ENCODE measurements at places on chromosomes 11 and 22. TPM values are rescaled to one million over a fixed set of nuclear protein-coding genes. Genes with fewer than 3 reads are reported as not detected.
A peak's percentile ranks its signal among the peaks of the same experiment; 100 is the strongest.

GRCh38 chr11:65503368-65503948 lies 4.6 kb downstream of the MALAT1 start:
- H3K27ac ChIP-seq, result peak overlapping the region; percentile 99
- H3K36me3 ChIP-seq, result peaks cover 8% of the 10 kb centered on the region
- H3K4me3 ChIP-seq, result peak overlapping the region; percentile 92
- H3K27me3 ChIP-seq, result no peaks in the 10 kb centered on the region
- H3K4me1 ChIP-seq, result peaks cover 24% of the 10 kb centered on the region

DNA sequence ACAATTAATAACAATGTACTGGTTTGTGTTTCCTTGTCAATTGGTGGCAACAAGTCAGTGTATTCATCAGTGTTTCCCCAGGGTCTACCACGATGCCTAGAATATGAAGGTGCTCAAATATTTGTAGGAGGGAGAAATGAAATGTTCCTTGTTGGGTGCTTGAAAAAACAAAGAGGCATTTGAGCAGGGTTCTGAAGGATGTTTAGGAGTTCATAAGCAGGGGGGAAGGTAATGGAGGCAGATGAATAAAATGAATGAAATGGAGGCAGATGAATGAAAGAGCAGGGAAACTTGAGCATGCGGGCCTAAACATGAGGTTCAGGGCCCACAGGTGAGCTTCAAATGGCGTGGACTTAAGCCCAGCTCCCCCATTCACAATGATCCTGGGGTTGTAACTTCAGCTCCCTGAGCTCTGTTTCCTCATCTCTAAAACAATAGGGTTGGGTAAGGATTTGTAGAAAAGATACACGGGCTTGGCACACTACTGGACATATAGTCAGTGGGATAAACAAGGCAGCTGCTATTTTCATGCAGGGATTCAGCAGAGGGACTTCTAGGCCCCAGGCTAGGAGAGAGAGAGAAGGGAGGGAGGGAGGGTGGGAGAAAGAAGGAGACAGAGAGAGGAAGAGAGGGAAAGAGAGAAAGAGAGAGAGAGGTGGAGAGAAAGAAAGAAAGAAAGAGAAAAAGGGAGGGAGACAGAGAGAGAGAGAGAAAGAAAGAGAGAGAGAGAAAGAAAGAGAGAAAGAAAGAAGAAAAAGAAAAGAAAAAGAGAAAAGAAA lies 73.7 kb downstream of the MN1 start:
- no peaks in the 10 kb centered on the region for H3K36me3 ChIP-seq
- peak overlapping the region; percentile 13 for H3K27ac ChIP-seq
- no peaks in the 10 kb centered on the region for H3K27me3 ChIP-seq
- no peak overlapping the region for H3K4me3 ChIP-seq

- no peaks in the 10 kb centered on the region for H3K36me3 ChIP-seq
- no peaks in the 10 kb centered on the region for H3K4me1 ChIP-seq
- no peak overlapping the region for H3K27ac ChIP-seq
- no peak for DNase-seq
- no peak overlapping the region for H3K4me3 ChIP-seq
Observed at GRCh38 chr11:113681282-113681681, 24.8 kb downstream of the TMPRSS5 start.

GDPD4 gene
- not detected for total RNA-seq

DNA sequence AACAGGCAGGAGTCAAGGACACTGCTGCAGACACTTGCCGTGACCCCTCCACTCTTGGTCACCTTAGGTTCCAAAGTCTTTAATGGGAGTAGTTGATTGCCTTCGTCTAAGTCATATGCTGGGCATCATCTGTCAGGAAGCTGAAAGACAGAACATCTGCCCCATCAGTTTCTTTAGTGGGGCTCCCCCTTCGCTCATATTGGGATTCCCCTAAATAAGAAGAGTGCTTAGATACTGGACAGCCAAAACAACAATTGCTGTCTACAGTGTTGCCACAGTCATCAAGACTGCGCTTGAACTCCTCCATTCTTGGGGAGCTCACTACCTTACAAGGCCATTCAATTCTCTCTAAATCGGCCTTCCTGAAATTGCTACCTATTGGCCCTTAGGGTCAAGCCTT lies 58.5 kb downstream of the UBASH3B start:
- no peaks in the 10 kb centered on the region for H3K27me3 ChIP-seq
- H3K27ac ChIP-seq, result no peak overlapping the region
- no peak overlapping the region for H3K4me3 ChIP-seq
- DNase-seq, result no peak
- no peaks in the 10 kb centered on the region for H3K4me1 ChIP-seq

DNA sequence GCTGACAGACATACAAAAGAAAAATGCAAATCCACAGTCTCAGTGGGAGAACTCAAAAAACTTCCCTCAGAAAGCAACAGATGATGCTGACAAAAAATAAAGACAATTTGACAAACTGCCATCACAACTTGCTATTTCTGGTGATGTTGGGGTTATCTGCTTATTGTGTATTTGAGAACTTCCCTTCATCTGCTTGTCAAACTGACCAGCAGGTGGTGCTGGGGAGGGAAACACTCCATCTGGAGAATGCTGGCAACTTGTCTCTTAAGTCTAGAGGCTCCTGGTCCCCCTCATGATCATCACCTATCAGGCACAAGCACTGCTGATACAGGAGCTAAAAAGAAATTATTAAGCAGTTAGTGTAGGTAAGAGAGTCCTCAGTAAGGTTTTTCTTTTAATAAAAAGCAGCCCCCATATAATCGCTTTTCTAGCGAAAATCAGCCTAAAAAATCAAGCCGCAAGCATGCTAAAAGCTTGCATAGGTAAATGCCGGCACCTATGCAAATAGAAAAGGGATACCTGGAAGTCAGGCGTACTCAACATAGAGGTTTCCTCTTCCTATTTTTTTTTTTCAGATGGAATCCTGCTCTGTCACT lies 9.8 kb upstream of the FAM111B start:
- peaks cover 11% of the 10 kb centered on the region for H3K27me3 ChIP-seq
- H3K4me3 ChIP-seq, result no peak overlapping the region
- H3K27ac ChIP-seq, result no peak overlapping the region
- no peaks in the 10 kb centered on the region for H3K36me3 ChIP-seq

SCGB1A1 gene
- total RNA-seq, result not detected

TMEM86A gene
- 3.9 TPM for total RNA-seq

- no peak overlapping the region for H3K27ac ChIP-seq
- H3K36me3 ChIP-seq, result peaks cover 5% of the 10 kb centered on the region
Observed at GRCh38 chr11:124891373-124891861, 6.2 kb downstream of the ROBO4 start.

PKP3 gene
- total RNA-seq, result not detected

APOBEC3G gene
- total RNA-seq, result 1.0 TPM

- H3K27me3 ChIP-seq, result no peaks in the 10 kb centered on the region
- DNase-seq, result no peak
- peaks cover 33% of the 10 kb centered on the region for H3K4me1 ChIP-seq
- no peak overlapping the region for H3K4me3 ChIP-seq
- peaks cover 14% of the 10 kb centered on the region for H3K36me3 ChIP-seq
- H3K27ac ChIP-seq, result peak overlapping the region; percentile 82
Observed at GRCh38 chr11:74139151-74139918, 31.5 kb downstream of the C2CD3 start.

DNA sequence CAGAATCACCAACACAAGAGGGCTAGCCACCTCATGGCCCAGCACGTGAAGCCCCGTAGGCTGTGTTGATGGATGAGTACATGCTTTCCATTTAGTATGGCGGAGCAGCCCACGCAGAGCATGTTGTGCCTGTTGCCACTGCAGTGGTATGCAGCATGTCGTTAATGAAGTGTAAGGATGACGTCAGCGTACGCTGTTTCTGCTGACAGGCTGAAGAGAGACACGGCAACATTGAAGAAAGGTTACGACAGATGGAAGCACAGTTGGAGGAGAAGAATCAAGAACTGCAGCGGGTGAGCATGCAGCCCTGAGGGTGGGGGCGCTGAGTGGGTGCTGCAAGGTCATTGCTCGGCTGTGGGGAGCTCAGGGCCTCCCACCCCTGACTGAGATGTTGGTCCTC lies 62.8 kb downstream of the PPFIA1 start:
- H3K4me1 ChIP-seq, result no peaks in the 10 kb centered on the region
- no peak overlapping the region for H3K27ac ChIP-seq
- H3K4me3 ChIP-seq, result no peak overlapping the region
- no peak for DNase-seq
- no peaks in the 10 kb centered on the region for H3K27me3 ChIP-seq
- peaks cover 12% of the 10 kb centered on the region for H3K36me3 ChIP-seq

GRCh38 chr11:72981080-72981479 lies 161.0 kb downstream of the FCHSD2 start:
- peaks cover 12% of the 10 kb centered on the region for H3K4me1 ChIP-seq
- no peak overlapping the region for H3K4me3 ChIP-seq
- DNase-seq, result no peak

MRGPRX3 gene
- not detected for total RNA-seq

DNA sequence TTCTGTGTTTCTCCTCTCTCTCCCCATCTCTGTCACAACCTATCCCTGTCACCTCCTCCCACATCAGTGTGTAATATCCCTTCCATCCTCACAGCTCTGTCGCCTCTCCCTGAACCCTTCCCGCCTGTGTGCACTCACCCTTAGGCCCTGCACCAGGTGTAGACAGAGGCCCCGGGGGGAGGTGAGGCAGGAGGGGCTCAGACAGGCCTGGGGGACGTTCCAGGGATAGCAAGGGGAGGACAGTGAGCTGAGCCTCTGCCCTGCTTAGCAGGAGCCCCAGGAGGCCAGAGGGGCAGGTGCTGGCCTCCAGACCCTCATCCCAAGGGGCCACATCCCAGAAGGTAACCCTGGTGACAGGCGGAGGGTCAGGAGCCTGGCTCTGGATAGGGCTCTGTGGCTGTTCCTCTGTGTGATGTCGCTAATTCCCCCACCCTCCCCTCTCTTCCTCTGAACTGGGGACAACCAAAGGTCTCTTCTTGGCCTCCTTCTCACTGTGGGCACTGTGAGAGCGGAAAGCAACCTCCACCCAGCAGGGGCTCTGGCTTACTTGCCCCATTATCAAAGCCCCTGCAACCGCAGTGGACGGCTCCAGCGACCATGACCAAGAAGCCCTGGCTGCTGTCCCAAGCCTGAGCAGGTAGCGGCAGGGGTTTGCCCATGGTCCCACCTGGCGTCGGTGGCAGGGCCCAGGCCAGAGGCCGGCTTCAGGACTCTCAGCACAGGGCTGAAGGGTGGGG lies 35.7 kb downstream of the KCNJ4 start:
- no peak overlapping the region for H3K27ac ChIP-seq
- no peaks in the 10 kb centered on the region for H3K4me1 ChIP-seq
- H3K36me3 ChIP-seq, result no peaks in the 10 kb centered on the region
- DNase-seq, result peak; percentile 38
- H3K27me3 ChIP-seq, result no peaks in the 10 kb centered on the region

DNA sequence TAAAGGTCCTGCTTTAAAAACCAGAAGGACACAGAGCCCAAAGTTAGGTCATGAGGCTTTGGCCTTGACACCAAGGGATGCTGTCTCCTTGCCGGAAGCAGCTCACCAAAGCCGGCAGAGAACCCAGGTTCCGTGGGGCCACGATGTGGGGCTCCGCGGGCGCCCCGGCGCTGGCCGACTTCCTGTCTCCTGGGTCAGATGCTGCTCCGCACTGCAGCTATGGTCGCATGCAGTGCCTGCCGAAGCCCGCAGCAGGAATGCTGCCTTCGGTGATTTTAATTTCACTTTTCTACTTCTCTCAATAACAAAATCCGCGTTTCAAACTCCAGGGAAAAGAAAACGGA lies 454 bp upstream of the OTUB1 start:
- peaks cover 19% of the 10 kb centered on the region for H3K36me3 ChIP-seq
- peaks cover 11% of the 10 kb centered on the region for H3K4me1 ChIP-seq
- peak overlapping the region; percentile 93 for H3K4me3 ChIP-seq
- no peak for DNase-seq

DNA sequence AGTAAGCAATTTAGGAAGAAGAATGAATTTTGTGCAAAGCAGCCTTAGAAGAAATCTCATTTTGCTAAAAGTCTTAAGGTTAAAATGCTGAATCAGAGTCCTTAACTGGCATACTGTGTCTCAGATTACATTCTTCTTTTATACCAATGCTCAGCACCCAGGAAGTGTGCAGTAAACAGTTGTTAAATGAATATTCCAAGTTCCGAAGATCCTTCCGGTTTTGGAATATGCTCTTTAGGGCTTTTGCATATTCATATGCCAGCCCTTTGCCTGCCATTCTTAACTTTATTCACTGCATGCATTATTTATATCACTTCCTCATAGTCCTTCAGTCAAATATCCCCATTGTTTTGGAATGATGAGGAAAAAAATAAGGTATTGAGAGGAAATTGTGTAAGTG lies 242.0 kb downstream of the DDX10 start:
- no peak for DNase-seq
- H3K27ac ChIP-seq, result peak overlapping the region; percentile 61
- H3K27me3 ChIP-seq, result no peaks in the 10 kb centered on the region
- peaks cover 27% of the 10 kb centered on the region for H3K4me1 ChIP-seq

GTF2H1 gene
- 15.7 TPM for total RNA-seq

DNAJB7 gene
- total RNA-seq, result not detected

OR52I1 gene
- total RNA-seq, result not detected

DNA sequence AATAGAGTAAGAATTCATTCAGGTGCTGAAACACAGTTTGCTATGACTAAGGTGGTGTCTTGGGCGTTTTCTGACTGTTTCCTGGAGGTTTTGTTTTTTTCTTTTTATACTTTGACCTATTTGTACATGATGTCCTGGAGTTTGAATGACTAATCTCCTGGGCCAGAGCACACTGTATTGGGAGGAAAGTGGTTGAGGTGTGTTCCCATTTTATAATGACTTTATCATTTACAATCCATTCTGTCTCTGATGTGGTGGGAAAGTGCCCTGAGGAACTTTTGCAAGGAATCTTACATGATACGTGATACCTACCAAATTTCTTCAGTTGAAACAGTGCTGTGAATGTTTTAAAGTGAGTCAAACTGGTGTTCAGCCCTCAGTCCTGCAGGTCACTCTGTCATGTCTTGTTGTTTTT lies 80.8 kb downstream of the TNRC6B start:
- peaks cover 8% of the 10 kb centered on the region for H3K36me3 ChIP-seq
- H3K27me3 ChIP-seq, result no peaks in the 10 kb centered on the region
- no peak overlapping the region for H3K4me3 ChIP-seq

DNA sequence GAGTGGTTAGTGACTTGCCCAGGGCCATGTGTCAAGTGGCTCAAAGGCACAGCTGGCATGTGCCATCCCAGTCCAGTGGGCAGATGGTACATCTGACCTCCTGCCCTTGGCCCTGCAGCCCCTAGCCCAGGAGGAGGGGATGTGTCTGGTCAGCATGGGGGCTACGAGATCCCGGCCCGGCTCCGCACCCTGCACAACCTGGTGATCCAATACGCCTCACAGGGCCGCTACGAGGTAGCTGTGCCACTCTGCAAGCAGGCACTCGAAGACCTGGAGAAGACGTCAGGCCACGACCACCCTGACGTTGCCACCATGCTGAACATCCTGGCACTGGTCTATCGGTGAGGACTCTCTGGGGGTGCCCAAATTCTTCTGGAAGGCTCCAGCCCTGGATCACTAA lies 5.7 kb upstream of the RAB1B start:
- no peaks in the 10 kb centered on the region for H3K36me3 ChIP-seq
- peaks cover 11% of the 10 kb centered on the region for H3K4me1 ChIP-seq
- DNase-seq, result no peak
- H3K4me3 ChIP-seq, result no peak overlapping the region
- H3K27me3 ChIP-seq, result no peaks in the 10 kb centered on the region

DEPDC7 gene
- total RNA-seq, result 3.2 TPM

- H3K4me3 ChIP-seq, result peak overlapping the region; percentile 43
- no peaks in the 10 kb centered on the region for H3K27me3 ChIP-seq
- no peaks in the 10 kb centered on the region for H3K36me3 ChIP-seq
- peaks cover 10% of the 10 kb centered on the region for H3K4me1 ChIP-seq
Observed at GRCh38 chr11:4645974-4646373, 2.2 kb downstream of the OR51E1 start.

- H3K4me3 ChIP-seq, result no peak overlapping the region
- H3K4me1 ChIP-seq, result peaks cover 18% of the 10 kb centered on the region
- no peak overlapping the region for H3K27ac ChIP-seq
- no peaks in the 10 kb centered on the region for H3K27me3 ChIP-seq
- no peak for DNase-seq
Observed at GRCh38 chr11:64022125-64022784, 13.5 kb upstream of the FLRT1 start.

YPEL4 gene
- not detected for total RNA-seq
